Muscle of back (tissue), 13 donors: ENCODE measurements at places on chromosomes 6 and 20.

GRCh38 chr20:20694591-20694990, 17.9 kb downstream of the RALGAPA2 start:
- DNase-seq: no peak

DNA sequence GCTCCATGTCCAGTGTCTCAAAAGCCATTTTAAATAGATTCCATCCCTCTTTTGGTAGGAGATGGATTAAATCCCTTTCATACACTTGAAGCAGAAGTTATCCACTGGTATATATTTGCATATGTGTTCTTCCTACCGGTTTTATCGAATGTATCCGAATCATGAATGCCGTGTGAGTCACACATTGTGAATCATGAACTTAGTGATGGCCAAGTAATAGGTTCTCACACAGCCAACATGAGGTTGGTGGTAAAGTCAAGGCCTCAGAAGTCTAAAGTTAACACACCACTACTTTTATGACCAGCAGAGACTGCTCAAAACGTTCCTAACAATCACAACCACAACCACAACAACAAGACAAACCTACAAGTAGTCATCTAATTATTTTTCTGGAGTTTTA, 345.5 kb downstream of the THBS2 start:
- no peak for DNase-seq

- DNase-seq: no peak
These were observed 123.2 kb upstream of the TMEM170B start for GRCh38 chr6:11414176-11414963.

DNA sequence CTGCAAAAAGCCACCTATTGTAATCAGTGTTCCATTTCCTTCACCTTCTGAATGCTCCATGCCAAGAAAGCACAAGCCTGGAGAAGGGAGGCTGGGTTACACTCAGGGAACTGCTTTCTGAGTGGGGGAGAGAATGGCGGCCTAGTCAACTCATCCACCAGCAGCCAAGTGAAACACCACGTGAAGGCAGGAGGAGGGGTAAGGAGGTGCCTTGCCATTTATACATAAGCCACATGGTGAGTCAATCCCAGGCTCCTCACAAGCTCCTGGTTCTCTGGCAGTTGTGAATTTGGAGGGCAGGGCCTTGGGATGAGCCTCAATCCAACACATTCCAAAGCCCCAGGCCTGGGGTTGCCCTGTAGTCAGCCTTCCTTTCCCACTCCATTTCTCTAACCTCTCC, 149.4 kb downstream of the CD24 start:
- no peak for DNase-seq

DNA sequence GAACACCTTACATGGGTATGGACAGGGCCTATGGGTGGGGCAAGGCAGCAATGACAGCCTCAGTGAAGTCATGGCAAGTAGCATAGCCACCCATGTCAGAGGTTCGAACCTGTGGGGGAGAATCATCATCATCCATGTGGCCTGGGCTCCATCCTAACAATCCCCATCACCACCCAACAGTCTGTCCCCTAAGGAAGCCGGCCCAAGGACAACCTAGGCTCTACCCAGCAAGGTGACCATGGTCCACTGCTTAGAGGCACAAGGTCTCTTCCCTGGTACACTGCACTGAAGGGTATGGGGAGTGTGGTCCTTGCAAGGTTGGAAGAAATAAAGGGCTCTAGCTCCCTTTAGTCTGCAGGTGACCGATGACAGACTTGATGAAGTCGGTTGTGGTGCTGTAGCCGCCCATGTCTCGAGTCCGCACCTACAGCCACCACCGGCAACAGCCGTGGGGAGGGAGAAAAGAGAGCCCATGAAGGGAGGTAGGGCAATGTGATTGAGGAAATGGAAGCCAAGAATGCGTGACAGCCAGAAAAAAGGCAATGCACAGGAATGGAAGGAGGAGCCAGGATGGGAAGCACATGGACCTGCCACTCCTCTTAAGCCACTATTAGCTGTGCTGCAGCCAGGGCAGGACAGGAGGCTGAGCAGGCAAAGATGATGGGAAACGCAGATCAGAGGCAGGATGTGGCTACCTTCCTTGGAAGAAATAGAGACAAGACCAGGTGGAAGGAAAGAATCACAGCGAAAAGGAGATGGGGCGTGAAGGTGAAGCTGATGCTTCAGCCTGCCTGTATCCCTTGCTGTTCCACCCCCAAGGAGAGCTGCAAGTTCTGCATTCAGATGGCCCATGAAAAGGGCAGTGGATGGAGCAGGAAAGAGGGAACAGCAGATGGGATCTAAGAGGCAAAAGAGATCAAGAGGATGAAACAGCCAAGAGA, 5.3 kb downstream of the IDH3B start:
- DNase-seq: no peak

- no peak for DNase-seq
These were observed 61.6 kb downstream of the MRAP2 start for GRCh38 chr6:84095156-84095555.

DNA sequence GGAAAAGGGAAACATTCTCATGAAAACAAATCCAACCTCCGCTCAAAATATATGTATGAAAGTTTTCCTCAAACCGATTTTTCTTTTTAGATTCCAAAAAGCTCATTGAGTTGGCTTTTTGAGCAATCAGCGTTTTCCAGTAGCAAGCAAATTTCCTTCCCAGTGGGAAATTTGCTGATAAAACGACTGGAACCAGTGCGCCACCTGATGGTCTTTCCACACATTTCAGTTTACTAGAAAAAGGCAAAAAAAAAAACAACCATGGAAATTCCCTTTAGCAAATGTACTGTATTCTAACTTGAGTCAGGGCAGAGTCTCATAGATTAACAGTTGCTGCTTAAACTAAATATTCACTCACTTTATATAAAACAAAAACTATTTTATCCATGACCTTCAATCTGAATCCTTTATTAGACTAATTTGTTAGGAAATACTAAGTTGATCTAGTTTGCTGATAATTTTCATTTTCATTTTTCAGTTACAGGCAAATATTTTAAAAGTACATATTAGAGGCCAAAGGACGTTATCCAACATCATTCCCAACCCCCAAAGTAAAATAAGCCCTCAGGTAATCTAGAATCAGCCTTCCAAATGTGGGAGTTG, 271.5 kb downstream of the FOXA2 start:
- peak; percentile 60 for DNase-seq

DNA sequence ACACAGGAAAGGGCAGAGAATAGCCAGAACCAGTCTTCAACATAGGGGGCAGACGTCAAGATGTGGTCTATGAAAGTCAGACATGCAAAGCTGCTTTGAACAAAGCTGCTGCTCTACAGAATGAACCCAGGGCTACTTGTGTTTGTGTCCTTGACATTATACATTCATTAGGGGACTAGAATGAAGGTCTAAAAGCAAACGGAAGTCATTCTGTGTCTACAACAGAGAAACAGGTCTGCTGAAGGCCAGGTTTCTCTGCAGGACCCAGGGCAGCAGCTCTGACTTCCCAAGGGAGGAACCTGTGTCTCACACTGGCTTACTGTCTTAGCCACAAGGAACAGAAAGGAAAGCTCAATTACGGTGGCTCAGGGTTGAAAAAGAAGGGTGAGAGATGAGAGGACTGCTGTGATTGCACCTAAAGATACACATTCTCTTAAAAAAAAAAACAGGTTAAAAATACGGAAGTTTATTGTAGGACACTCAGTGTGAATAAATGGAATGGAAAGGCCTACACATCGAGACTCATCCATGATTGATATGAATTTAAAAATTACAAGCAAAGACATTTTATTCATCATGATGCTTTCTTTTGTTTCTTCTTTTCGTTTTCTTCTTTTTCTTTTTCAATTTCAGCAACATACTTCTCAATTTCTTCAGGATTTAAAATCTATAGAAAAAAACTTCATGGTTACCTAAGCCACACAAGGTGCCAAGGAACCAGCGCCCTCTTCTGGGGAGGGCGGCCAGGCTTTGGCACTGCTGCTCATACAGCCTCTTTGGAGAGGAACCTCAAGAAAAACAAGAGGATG, 6.7 kb downstream of the PSMA7 start:
- DNase-seq: no peak

- DNase-seq: no peak
These were observed 60.5 kb upstream of the GMDS start for GRCh38 chr6:2305951-2306350.

DNA sequence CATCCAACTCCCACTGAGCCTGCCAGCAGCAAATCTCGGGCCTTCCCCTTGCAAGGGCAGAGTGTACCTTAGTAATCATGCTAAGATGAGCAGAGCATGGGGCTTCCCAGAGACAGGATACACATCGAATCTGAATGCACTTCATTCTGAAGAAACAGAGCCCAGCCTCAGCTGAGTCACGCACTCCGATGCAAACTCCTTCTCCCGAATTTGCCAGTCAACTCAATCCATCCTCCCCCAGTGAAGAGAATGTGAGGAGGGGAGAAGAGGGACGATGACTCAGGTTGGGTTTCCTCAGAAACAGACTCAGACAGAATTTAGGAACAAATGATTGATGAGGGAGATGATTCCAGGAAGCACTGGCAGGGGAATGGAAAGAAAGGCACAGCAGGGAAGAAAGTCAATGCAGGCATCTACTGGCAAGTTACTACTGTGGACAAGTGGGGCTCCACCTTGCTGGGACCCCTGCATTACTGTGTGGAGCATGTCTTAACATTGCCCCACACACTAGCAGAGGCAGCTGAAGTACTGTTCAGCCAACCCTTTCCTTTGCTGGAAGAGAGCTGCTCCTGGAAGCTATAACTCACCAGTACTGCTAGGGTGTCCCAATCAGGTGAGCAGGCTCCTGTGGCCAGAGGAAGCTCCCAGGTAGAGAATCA, 251.6 kb downstream of the ADGB start:
- DNase-seq: no peak

DNA sequence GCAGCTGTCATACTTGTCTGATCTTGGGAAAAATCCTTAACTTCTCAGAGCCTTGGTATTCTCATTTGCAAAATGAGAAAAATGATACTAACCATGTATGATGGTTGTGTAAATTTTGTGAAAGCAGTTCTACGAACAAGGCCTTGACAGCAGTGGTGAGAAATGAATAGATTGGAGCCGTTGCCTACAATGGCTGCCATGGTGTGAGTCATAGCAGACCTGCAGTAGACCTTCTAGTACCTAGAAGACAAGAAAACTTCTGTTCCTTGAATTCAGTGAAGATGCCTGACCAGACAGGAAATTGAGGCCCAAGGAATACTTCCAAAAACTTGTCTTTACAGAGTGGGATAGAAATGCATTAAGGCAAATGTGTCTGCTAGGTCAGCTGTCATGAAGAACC, 338.9 kb downstream of the QKI start:
- DNase-seq: no peak

GRCh38 chr20:33846291-33846935, 35.3 kb downstream of the CHMP4B start:
- DNase-seq: peak; percentile 49

GRCh38 chr6:2630359-2630758, 120.4 kb downstream of the MYLK4 start:
- peak; percentile 77 for DNase-seq

- DNase-seq: no peak
These were observed 283.9 kb downstream of the SMOC2 start for GRCh38 chr6:168724669-168725570.

DNA sequence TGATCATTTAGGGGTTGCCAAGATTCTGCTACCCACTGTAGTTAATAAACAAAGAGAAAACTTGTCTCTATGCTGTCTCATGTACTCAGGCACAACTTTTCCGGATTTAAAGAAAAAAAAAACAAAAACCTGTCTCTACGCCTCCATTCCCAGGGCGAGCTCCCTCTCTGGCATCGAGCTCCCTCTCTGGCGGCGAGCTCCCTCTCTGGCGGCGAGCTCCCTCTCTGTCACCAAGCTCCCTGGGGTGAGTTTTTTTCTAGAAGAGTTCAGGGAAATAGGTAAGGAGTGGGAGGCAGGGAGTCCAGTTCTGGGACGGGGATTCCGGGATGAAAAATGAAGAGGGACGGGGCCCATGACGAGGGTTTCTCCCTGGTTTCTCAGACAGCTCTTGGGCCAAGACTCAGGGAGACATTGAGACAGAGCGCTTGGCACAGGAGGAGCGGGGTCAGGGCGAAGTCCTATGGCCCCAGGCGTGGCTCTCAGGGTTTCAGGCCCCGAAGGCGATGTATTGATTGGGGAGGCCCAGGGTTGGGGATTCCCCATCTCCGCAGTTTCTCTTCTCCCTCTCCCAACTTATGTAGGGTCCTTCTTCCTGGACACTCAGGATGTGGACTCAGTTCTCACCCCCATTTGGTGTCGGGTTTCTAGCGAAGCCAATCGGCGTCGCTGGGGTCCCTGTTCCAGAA, 16.5 kb upstream of the HLA-A start:
- DNase-seq: peak; percentile 34

GRCh38 chr6:48419992-48420391, 309.0 kb upstream of the PTCHD4 start:
- DNase-seq: no peak

DNA sequence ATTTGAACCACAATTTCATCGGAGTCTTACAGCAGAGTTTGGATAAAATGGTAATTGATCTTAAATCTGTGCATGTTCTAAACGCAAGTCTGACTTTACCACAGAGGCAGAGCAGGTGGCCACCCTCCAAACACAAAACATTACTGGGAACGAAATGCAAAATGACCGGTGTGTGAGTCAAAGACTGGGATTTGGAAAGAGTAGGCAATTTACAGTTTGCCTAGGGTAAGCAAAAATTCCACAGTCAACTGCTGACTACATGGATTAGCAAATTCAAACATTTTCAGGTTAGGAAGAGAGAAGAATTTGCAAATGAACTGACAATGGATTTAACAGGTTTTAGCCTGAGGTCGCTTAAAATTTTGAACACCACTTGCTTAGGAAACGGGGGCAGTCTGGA, 444.4 kb downstream of the HDGFL1 start:
- DNase-seq: no peak

GRCh38 chr6:8085053-8085511, 17.3 kb downstream of the EEF1E1 start:
- DNase-seq: peak; percentile 69

- DNase-seq: no peak
These were observed 76.7 kb downstream of the MYB start for GRCh38 chr6:135257631-135258405.

- DNase-seq: no peak
These were observed 174.8 kb downstream of the SASH1 start for GRCh38 chr6:148517470-148517869.

GRCh38 chr6:50792771-50793170, 25.9 kb upstream of the TFAP2B start:
- no peak for DNase-seq

DNA sequence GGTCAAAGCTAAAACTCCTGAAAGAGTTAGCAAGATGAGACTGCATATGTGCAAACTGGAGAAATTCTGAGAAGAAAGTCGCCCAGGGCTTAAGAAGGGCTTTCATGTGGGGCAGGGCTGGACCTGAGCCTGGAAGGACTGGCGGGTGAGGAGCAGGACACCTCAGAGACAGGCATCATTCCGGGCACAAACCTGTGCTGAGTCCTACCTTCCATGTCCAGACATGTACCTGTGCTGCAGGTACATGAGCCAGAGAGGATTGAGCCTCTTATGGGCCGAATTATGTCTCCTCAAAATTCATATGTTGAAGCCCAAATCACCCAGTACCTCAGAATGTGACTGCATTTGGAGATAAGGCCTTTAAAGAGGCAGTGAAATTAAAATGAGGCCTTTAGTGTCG, 171.0 kb downstream of the QRSL1 start:
- no peak for DNase-seq

GRCh38 chr20:23666189-23666588, 22.6 kb downstream of the CST4 start:
- DNase-seq: no peak

GRCh38 chr6:52877168-52877567, 32.3 kb downstream of the GSTA3 start:
- peak; percentile 77 for DNase-seq
